ENCODE measurements at places on chromosomes 4 and X.

DNA sequence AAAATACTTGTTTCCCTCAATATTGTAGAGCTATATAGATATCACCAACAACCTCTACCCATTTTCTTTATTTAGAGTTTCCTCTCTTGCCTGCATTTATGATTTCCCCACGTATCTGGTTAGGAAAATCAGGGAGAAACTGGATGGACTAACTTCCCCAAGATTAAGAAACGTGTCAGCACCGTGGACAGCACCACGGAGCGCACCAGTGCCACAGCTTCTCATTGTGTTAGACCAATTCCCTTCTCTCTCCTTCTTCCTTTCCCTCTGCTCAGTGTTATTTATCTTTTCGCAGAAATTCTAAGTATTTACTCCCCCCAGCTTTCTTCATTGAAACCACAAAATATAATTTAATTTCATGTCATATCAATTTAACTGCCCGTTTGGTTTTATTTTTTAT lies 568.6 kb upstream of the BOD1L1 start:
- peak; percentile 40 for DNase-seq

- DNase-seq = no peak
These were observed 40.6 kb downstream of the FAM149A start for GRCh38 chr4:186144946-186145569.

GRCh38 chr4:8756816-8757215 lies 114.8 kb downstream of the HMX1 start:
- DNase-seq = no peak

DNA sequence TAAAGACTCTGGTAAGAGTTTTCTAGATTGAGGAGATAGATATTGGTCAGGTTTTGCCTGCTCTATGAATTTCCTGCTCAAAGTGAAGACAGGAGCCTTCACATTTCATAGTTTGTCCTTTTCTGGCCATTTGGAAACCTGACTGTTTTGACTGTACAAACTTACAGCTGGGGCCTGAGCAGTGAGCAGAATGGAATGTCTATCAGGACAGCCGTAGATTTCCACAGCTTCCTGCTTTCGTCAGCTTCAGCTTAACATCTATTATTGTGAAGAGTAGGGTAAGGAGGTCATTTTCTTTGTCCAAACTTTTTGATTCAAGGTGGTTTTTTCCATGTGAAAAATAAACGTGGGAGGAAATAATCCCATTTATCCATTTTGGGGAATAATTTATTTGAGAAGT lies 124.3 kb upstream of the DIPK2B start:
- no peak for DNase-seq

DNA sequence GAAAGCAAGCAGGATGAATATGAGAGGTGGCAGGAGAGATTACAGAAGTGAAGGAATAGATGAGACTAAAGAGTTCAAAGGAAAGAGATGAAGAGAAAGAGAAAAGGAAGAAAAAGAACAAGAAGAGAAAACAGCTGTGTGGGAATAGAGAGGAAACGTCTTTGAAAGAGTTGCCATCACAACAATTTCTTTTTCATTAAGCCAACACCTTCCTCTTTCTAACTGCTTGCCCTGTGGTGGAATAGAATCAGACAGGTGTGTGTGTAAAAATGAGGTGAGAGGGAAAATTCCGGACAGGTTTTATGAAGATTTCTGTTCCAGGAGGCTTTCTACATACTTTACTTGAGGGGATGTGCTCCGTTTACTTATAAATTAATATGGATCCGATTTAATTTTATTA lies 28.8 kb downstream of the DTHD1 start:
- DNase-seq = no peak

GRCh38 chrX:155094468-155095061 lies 23.3 kb downstream of the BRCC3 start:
- DNase-seq = no peak

GRCh38 chr4:145216535-145216934 lies 36.1 kb upstream of the OTUD4 start:
- peak; percentile 9 for DNase-seq

GRCh38 chrX:1084689-1085088 lies 127.8 kb downstream of the CRLF2 start:
- DNase-seq = no peak

- no peak for DNase-seq
These were observed 5.7 kb downstream of the GPRIN3 start for GRCh38 chr4:89301902-89302301.

- DNase-seq = peak; percentile 80
These were observed 30.0 kb downstream of the ARHGEF9 start for GRCh38 chrX:63754860-63755579.

DNA sequence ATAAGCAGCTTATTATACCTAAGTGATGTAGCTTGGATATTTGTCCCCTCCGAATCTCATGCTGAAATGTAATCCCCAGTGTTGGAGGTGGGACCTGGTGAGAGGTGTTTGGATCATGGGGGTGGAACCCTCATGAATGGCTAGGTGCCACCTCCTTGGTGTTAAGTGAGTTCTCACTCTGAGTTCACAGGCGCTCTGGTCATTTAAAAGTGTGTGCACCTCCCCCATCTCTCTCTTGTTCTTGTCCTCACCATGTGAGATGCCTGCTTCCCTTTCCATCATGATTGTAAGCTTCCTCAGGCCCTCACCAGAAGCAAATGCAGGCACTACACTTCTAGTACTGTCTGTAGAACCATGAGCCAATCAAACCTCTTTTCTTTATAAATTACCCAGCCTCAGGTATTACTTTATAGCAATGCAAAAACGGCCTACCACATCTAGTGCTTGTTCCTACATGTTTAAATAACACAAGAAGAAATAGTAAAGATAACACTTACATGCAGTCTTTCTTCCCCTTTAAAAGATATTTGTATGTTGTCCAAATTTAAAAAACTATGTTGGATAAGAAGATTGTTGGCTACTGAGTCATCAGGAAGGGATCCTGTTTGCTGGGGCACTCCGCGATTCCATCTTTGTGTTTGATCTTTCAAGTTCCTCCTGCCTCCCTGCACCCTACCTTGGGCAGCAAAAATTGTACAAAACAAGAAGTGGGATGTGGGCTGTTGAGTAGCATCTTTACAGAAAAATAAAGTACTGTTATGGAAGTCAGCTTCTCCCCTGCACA lies 29.7 kb downstream of the PPP1R2C start:
- DNase-seq = no peak

- no peak for DNase-seq
These were observed 57.5 kb downstream of the PARM1 start for GRCh38 chr4:74990276-74990875.

DNA sequence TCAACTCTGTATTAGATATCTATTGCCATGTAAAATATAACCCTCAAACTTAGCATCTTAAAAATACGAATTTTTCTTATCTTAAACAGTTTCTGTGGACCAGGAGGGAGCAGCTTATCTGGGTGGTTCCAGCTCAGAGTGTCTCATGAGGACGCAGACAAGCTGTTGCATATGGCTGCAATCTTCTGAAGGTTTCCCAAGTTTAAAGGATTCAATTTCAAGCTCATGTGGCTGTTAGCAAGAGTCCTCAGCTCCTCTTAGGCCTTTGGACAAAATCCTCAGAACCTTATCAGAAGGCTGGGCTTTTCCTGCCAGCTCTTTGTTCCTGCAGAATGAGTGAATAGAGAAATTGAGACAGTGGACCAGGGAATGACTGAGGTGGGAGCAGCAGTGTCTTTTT lies 2.8 kb upstream of the CTSO start:
- DNase-seq = no peak

- DNase-seq = no peak
These were observed 103.0 kb downstream of the ADRA2C start for GRCh38 chr4:3869174-3869572.

DNA sequence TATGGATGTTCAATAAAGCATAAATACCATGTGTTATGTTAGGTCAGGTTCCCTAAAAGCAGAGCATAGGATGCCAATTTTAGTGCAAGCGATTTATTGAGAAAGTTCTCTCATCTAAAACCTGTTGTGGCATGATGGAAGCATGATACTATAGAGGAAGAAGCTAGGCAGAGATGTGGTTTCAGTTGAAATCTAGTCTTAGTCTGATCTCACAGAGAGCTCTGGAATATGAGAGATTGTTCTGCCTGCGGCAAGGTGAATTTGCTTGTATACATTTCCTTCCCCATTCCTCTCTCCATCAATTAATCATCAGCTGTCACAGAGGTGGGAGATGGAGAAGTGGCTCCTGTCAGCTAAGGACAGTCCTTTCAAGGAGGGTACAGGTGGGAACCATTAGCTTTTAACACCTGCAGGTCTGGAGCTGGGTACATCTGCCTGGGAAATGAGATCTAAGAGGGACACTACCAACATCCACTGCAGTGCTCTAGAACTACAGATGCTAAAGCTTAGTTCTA lies 252.4 kb downstream of the CFAP299 start:
- DNase-seq = no peak

DNA sequence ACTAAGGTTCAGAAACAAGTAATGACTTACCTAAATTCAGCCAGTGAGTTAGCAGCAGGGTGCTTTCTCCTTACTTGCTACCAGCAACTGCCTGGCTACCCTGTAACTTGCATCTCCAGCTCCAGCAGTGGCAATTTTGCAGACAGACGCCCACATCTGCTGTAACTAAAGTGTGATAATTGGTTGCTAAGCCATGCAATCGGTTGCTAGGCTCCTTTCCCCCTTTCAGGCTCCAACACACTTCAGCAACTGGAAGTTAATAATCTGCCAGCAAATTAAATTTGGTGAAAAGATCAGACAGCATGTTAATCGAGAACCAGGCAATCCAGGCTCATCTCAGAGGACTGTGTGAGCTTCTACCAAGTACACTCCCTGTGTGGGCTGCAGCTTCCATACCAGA lies 24.2 kb upstream of the ARHGEF9 start:
- DNase-seq = no peak

GRCh38 chrX:39969819-39970504 lies 127.8 kb downstream of the BCOR start:
- no peak for DNase-seq

- DNase-seq = no peak
These were observed 69.4 kb downstream of the EFHC2 start for GRCh38 chrX:44274096-44274495.

- no peak for DNase-seq
These were observed 222.2 kb downstream of the KCNIP4 start for GRCh38 chr4:21726255-21726815.

DNA sequence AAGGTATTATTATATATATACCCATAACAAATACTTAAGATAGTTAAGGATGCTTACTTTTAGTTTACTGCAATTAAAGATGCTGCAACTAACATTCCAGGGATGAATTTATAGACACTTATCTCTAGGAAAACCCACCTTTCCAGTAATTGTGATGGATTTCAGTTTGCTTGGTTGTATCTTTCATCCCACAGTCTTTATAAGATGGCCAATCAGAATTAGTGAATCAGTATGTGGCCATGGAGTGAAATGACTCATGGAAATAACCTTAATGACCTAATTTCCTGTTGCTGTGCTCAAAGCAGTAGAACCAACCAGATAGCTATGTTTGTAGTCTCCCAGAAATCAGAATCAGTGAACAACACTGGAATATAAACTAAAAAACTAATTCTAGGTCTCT lies 26.4 kb downstream of the MOSPD2 start:
- DNase-seq = no peak

- DNase-seq = no peak
These were observed 54.1 kb downstream of the SRPX start for GRCh38 chrX:38166478-38167083.

DNA sequence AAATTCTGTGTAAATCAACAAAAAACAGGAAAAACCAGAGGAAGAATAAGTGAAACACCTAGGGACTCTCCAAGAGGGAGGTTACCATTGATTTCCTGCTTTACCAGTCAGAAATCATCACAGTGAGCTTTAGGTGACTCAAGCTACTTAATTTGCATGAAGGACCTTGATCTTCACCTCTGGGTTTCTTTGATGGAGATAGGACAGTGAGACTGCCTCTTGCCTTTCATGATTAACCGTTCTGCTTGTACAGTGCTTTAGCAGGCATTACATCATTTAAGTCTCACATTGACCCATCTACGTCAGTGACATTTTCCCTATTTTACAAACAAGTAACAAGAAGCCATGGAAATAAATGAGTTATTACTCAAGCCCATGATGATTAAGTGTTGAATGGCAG lies 3.4 kb upstream of the GK start:
- no peak for DNase-seq

DNA sequence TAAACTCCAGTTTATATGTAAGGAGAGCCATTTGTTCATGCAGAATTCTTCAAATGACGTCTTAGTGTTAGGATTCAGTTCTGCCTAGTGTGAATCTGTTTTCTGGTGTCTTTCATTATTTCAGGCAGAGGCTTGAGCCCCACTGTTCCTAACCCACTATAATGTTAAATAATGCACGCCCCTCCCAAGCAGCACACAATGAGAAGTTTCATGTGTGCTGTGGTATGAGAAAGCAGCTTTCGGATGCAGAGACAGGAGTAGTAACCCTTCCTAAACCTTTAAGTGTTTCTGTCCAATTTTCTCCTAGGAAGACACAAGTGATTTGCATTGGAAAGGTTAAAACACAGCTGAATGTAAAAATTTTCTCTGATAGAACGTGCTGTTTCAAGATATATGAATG lies 54.5 kb downstream of the TRIM2 start:
- no peak for DNase-seq

GRCh38 chrX:72094894-72095293 lies 36.8 kb downstream of the RTL5 start:
- no peak for DNase-seq

GRCh38 chr4:6859543-6859942 lies 50.1 kb upstream of the TBC1D14 start:
- no peak for DNase-seq

DNA sequence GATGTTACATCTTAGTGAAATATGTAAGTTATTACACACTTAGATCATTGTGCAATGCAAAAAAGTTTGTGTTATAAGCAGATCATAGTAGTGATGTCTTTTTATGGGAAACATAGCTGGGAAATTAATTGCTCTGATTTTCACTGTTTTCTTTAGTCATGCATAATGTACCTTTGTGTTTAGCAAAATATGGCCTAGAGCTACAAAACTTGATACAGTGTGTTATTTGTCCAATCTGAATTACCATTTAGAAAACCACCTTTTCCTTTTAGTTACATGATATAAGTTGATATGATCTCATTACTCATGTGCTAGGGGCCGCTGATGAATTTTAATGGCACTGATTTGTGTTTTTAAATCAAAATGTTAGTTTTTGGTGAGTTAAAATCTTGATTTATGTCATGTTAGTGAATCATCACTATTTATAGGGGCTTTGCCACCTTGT lies 2.0 kb downstream of the BMPR1B start:
- DNase-seq = no peak

DNA sequence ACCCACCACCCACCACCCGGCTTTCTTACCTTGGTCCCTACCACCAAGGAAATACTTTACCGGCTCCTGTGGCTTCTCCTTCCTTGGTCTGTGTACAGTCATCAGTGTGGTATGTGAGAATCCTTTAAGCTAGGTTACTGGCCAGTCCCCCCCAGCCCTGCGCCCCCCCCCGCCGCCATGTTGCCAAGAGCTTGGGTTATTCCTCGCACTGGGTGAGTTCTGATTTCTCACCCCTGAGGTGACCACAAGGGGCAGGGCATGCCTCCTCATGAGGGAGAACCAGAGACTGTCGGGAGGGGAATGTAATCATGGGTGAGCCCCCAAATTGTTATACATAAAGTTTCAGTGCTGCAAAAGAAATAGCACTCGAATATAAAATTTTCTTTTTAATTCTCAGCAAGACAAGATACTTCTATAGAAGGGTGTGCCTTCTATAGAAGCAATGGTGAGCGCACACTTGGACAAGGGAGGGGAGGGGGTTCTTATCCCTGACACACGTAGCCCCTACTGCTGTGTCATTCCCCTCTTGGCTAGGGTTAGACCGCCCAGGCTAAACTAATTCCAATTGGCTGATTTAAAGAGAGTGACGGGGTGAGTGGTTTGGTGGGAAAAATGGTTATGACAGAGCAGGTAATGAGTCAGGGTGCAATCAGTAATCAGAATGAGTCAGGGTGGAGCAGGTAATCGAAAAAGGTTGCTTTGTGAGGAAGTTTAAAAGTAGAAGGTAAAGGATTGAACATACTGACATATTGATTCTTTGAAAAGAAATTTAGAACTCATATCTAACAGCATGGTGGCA lies 133.2 kb downstream of the KDM6A start:
- DNase-seq = no peak

Data from GM04504 (cell line).